Activated T-cell treated with anti-CD3 and anti-CD28 coated beads, Interleukin-2, amount 50 U/mL, for 72 hours (primary cell): ENCODE measurements at places on chromosomes 4 and X. TPM values are rescaled to one million over a fixed set of nuclear protein-coding genes. Genes with fewer than 3 reads are reported as not detected.
A peak's percentile ranks its signal among the peaks of the same experiment; 100 is the strongest.

CCNI gene
- total RNA-seq, result 301 TPM

CYTL1 gene
- not detected for total RNA-seq

AADAT gene
- not detected for total RNA-seq

UCP1 gene
- not detected for total RNA-seq

DNA sequence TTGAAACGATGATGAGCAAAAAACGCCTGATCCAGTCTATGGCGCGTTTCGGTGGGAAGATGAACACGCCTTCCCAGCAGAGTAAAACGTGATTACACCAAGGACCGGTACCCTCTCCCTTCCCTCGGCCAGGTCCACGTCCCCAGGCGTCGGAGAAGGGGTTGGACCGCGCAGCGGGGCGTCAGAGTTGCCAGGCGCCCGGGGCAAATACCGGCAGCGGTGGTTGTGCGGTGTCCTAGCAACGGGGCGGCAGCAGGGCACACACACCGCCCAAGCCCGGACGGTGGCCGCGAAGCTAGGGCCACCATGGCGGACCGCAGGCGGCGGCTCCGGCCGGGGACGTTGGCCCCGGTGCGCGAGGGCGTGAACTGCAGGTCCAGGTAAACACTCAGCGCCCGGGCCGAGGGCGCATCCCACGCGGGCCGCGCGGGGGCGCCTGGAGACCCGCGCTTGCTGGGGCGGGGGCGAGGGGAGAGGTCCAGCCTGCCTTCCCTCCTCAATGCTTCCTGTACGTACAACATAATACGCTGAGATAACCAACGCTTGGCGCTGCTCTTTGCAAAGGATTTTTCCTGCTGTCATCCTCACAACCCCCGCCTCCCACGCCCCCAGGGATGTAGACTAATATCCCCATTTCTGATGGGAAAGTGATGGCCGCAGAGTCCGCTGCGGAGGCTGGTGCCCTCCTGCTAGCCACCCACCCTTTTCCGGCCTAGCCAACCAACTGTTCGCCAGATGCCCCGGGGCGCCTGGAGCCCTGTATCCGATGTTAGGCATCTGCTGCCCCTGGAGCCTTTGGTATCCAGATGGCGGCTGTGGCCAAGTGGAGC, at the start of gene FAM47E:
Gene FAM47E, plus strand, starts transcription at position 281 of the 830 bp plus-strand sequence. Its CDS starts 26 bp downstream, at position 307.
- DNase-seq, result peak; percentile 44

DNA sequence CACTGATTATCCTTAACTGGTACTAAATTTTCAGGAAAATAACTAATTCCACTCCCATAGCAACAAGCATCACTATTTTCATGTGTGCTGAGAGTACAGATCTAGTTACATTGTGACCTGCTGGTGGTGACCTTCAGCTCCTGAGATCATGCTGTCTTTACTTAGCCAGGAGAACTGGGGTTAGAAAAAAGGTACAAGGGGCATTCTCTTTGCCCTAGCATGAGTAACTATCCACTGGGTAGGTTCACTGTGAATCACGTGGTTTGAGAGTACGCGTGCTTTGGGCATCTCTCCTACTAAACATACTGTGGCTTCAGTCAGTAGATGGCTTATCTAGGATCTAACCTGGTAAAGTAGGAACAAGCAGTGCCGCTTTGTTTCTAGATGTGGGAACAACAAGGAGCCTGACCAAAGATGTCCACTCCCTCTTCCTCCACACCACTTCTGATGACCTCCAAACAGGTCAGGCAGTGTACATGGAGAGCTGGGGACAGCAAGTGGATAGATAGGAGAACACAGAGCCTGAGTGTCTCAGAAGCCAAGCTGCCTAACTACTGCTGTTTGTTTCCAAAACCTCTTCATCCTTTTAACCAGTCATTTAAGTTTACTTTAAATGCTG, 90.2 kb downstream of the CBR4 start:
- no peak for DNase-seq

DNA sequence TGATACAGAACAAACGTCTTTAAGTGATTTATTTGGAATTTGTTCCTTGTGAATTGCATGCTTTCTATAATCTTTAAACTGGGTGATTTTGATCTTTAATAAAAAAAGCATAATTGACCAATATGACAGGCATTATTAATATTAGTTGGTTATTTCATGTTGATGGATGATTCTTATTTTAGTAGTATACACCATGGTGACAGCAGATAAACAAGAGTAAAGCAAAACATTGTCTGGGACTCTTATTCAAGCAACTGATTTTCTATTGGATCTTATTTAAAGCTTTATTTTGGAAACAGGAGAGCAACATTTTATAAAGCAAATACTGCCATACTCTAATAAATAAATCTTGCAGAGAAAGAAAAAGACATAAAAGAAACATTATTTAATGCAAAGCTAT, 591.4 kb upstream of the GNPDA2 start:
- DNase-seq, result no peak

DNA sequence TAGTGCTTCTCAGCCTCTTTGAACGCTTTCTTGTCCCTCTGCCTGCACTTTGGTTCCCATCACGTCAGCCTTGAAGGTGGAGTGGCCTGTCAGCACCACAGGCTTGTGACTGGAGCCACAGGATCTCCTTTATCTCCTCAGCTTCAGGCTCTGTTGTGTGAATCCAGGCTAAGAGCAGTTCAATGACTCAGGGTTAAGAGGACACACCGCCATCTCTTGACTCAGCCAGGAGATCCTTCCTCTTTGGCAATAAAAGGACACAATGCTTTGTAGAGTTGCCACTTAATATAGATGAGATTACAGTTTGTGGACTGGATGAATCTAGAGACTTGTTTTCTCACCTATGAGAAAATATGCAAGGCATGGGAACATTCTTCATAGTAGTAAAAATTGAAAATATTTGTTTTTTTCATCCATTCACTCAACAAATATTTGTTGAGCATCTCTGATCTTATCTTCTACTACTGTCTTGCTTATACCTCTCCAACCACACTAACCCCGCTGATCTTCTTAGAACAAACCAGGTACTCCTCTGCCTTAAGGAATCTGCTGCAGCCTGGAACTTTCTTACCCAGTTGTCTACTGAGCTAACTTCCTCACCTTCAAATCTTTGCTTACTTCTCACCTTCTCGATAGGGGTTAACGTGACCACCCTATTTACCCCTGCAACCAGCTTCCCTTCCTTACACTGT, 62.3 kb downstream of the UCHL1 start:
- DNase-seq, result no peak

DNA sequence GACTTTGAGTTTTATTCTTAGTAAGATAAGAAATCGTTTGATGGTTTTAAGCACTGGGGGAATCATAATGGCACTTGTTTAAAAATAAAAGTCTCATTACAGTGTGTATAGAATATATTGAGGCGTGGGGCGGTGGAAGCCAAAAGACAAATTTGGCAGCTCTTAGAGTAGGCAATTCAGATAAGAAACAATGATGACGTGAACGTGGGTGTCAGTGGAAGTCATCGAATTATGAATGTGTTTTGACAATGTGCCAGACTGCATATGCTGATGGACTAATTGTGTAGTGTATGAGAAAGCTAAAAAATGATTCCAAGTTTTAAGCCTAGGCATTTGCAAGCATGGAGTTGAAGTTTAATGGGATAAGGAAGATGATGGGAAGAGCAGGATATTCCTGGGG, 35.8 kb downstream of the SPANXD start:
- no peak for DNase-seq
